Stimulated activated CD4-positive, alpha-beta T cell treated with anti-CD3 and anti-CD28 coated beads, TNF-alpha, amount 100 ng/mL, for 1 hour (primary cell): ENCODE measurements at places on chromosomes 4 and X.

- no peak for DNase-seq
Measured at GRCh38 chr4:47482326-47482725, 2.7 kb upstream of the ATP10D start.

GRCh38 chrX:131778269-131779218, 234.7 kb downstream of the OR13H1 start:
- DNase-seq, result no peak

- no peak for DNase-seq
Measured at GRCh38 chr4:121913667-121914066, 38.2 kb downstream of the TRPC3 start.

GRCh38 chr4:764405-765169, 59.0 kb downstream of the PCGF3 start:
- DNase-seq, result no peak

GRCh38 chr4:16588651-16589050, 309.8 kb downstream of the LDB2 start:
- DNase-seq, result no peak

DNA sequence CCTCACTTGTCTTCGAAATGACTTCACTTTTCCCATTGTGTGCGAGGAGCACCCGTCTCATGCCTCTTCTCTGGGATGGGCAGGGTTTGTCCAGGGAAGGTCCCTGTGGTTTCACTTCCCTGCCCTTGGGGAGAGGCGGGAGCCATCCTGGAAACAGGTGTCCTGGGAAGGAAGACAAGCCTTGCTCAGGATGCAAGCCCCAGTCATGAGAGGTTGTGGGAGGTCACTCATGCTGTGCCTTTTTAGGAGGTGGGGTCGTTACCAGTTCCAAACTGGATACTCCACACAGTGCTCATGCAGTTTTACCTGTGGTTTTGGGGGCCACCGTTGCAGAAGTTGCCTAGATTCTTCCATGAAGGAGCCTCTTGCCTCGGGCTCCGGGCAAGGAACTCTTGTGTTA, 3.8 kb downstream of the RGS12 start:
- DNase-seq, result no peak

DNA sequence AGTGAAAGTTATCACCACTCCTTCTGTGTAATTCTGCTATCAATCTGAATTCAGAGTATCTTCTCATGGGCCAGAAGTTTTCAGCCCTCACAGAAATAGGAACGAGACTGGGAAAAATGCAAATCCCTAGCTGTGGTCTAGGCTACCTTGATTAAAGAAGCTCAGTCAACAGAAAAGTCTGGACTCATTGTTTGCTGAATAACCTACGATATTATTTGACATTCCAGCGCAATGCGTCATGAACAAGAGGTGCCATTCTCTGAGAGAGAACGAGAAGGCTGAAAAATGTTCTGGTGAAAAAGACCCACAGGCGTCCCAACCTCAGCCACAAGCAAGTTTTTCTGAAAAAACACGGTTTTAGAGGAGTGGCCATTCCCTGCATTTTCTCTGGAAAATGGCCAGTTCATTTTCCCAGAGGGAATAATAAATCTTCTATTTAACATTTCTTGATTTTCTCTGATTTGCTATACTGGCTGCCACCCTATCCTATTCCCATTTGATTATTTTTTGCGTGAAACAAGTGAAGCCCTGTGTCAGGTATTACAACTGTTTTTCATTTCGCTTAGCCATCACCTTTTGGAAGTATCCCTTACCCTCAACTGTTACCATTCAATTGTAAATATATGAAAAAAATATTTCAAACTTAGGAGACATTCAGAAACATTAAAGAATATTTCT, 1117.6 kb upstream of the PRKX start:
- no peak for DNase-seq

GRCh38 chr4:153205757-153206156, 1.5 kb downstream of the TRIM2 start:
- DNase-seq, result no peak

DNA sequence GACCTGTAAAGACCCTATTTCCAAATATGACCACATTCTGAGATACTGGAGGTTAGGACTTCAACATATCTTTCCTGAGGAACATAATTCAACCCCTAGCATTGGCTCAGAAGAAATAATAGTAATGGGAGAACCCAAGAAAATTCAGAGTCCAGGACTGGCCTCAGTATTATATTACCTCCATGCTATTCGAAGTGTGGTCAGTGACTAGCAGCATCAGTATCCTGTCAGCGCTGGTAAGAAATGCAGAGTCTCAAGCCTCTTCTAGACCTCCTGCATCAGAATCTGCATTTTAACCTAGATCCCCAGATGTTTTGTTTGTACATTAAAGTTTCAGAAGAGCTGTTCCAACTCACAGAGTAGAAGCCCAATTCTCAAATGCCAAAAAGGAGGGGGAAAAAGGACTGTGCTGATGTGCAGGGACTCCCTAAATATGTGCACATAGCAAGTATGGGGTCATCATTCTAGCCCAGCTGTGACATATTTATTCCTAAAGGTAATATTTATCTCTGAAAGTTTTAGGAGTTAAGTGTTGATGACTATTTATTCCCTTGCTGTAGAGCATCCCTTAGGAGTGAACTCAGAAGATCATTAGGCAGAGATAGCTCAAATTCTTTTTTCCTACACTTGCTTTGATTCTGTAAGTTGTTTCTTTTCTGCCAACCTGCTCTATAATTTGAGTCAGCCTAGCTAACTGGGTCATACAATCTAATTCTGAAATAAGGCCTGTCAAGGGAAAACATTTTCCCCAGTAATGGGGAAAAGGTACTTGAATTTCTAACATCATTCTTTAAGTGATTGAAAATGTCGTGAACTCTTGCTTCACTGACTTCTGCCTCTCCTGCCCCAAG, 361.9 kb downstream of the ARHGAP24 start:
- DNase-seq, result no peak
